ENCODE measurements at places on chromosomes 2 and 18.

DNA sequence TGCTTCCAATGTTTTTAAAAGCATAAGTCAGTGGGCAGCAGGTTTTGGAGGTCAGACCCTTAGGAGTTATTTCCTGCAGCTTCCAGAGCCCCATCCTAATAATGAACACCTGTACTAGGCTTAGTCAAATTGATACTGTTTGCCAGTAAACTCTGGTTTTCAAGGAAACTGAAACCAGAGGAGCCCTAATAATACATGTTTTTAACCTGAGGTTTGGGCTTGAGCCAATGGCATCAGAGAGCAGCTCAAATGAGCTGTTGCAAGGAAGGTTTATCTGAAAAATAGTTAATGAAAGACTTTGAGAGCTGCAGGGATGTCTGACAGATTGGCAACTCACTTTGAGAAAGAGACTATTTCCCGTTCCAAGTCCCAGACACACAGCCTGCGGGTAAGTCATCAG is 54.6 kb downstream of the DCC start:
- no peak for DNase-seq

- DNase-seq: no peak
These were observed 75.4 kb downstream of the SP110 start for GRCh38 chr2:230144355-230144754.

- no peak for DNase-seq
These were observed 3.2 kb downstream of the MARS2 start for GRCh38 chr2:197708331-197708730.

DNA sequence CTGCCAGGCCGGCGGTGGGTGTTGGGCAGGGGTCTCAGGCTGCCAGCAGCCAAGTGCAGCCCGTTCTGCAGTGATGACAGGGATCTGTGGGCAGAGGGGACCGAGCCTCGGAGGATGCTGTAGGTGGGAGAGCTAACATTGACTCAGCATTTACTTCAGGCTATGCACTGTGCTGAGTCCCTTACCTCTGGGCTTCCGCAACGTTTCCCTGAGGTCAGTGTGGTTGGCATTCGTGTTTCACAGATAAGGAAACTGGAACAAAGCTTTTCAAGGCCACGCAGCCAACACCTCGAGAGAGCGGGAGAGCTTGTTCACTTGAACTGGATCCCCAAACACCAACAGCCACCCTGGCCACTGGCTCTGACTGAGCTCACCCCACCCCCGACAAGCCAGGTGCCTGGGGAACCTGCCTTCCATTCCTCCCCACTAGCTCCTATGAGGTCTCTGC is 839 bp upstream of the GPR148 start:
- DNase-seq: no peak

DNA sequence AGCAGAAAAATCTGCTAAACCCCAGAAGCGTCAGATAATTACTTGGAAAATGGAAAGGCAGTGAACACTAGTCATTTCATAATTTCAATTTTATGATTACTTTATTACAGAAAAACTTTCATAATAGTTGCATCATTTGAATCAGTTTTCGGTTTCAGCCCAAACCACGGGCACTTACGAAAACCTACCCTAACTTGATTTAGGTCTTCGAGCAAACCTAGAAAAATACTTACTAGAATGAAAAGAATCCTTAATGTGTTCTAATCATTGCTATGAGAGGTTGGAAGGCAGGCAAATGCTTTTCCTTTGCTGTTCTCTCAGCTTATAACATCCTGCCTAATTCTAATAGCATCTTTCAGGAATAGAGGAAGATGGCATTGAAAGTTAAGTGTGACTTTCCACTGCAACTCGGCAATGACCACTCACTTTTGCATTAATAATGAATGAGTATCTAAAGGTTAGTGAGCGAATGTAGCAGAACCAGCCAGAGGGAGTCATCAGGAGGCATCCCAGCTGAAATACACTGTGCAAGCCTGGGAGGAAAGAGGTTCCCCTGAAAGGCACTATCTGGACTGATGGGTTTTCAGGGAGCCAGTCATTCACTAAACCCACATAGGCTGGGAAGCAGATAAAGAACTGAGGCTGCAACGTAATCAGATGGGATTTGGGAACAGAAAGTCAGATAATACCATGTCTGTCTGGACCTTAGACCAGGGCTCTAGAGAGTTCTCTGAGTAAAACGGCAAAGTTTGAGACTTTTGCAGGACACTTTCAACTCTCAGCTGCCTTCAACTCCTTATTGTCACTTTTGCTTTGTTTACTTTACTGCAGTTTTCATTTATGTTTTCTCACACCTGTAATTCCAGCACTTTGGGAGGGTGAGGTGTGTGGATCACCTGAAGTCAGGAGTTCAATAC is 520.8 kb downstream of the RNF144A start:
- no peak for DNase-seq

DNA sequence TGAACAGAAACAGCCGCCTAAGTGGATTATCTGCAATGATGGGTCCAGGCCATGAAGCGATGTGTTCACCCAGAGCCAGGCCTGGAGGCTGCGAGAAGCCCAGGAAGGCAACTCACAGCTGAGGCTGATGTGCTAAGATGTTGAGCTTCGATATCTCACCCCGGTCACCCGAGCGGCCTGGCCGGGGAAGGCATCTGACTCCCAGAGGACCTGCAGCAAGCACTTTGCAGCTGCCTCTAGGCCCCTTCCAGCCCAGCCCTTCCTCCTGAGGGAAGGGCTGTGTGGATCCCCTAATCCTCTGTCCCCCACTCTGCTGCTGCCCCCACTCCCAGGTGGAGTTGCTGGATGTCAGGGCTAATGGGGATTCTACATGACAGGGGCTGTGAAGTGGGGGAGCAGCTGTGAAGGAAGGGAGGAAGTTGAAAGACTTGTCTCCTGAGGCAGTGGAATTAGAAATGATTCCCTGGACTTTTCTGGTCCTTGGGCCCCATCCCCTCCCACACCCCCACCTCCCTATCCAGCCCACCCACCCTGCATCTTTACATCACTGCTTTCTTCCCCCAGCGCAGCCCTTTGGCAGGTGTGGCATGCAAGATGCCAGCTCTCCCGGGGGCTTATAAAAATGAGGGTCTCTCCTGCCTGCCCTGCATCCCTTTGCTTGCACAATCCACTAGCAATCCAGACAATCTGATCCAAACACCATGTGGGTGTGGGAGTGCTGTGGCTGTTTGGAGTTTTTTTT is 4.3 kb downstream of the ATP6V1B1 start:
- no peak for DNase-seq

- DNase-seq: no peak
These were observed 245.7 kb downstream of the LOXHD1 start for GRCh38 chr18:46411191-46411828.

DNA sequence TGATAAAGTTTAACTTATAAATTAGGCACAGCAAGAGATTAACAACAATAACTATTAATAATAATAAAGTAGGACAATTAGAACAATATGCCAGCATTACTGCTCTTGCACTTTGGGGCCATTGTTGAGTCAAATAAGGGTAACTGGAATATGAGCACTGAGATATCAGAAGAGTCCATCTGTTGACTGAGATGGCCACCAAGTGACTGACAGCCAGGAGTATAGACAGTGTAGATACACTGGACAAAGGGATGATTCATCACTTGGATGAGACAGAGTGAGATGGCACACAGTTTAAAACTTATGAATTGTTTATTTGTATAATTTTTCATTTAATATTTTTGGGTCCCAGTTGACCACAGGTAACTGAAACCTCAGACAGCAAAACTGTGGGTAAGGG is 20.0 kb downstream of the NAB1 start:
- no peak for DNase-seq

DNA sequence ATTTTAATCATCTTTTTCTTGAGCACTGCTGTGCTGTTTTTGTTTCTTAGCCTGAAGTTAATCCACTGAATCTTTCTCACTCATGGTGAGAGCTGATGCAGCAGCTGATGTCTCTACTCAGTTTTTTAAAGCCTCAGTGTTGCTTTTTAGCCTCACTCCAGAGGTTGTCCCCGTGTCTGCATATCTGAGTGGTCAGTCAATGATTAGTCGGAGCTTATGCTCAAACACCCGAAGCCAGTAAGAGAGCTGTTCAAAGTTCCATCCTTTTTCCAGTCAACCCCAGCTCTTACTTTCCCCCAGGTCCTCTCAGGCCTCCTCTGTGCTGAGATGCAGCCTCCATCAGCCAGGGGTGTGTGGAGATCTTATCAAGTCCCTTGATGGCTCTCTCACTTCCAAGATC is 81.1 kb downstream of the MBOAT2 start:
- DNase-seq: no peak

- DNase-seq: no peak
These were observed 114.2 kb downstream of the SPHKAP start for GRCh38 chr2:228067309-228067708.

DNA sequence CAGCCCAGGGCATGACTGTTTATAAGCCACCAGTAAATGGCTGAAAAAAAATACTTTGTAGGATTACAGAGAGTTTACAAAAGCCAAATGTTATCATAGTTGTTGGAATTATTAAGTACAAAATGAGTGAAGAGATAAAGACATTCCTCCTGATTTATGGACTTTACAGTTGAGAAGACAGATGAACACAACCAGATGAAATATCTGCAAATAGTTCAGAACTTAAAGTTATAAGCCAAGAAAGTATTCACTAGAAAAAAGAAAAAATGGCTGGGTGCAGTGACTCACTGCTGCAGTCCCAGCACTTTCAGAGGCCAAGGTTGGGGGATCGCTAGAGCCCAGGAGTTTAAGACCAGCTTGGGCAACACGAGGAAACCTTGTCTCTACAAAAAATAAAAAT is 11.2 kb downstream of the PMAIP1 start:
- DNase-seq: no peak

Data from stimulated activated CD8-positive, alpha-beta memory T cell treated with anti-CD3 and anti-CD28 coated beads, Interleukin-7, amount 100 ng/mL, for 48 hours (primary cell).